ENCODE measurements at places on chromosomes 5 and 9.

- no peak for DNase-seq
Measured at GRCh38 chr9:17624571-17624970, 45.7 kb downstream of the SH3GL2 start.

GRCh38 chr5:14301186-14301585, 158.0 kb downstream of the TRIO start:
- DNase-seq, result no peak

- DNase-seq, result no peak
Measured at GRCh38 chr9:90444609-90445204, 197.9 kb downstream of the DIRAS2 start.

DNA sequence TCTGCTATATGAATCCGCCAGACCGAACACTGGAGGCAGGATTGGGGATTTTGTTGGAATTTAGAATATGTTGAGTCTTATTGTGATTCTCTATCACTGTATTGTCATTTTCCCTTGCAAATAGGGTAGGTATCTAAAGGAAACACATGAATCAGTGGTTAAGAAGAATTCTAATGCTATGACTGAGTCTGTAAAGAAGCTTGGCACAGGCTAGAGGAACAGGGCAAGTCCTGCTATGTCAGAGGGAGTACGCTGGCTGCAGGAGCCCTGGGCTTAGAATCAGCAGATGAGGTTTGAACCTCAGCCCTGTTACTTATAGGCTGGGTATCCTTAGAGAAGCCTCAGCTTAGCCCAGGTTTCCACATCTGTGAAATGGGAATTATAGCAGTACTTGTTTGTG, 198.1 kb downstream of the NR3C1 start:
- DNase-seq, result peak; percentile 82

GRCh38 chr9:134986957-134987356, 69.2 kb upstream of the FCN1 start:
- DNase-seq, result no peak

GRCh38 chr9:20463823-20464222, 158.5 kb downstream of the MLLT3 start:
- no peak for DNase-seq

DNA sequence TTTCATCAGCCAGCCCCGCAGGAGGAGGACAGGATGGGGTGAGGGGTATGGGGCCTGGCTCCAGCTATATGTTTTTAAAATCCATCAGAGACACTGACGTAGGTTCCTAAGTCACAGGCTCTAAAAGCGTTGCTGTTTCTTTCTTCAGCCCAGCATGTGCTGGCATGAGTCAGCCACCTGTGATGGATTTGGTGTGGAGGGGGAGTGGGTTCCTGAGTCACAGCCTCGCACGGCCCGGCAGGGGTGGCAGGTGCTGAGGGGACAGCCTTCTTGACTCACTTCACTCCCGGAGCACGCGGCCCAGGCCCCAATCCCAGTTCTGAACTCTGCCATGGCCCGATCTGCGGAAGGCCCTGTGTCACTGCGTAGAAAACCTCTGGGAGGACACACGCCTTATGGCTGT, 38.8 kb upstream of the RPL26L1 start:
- no peak for DNase-seq

GRCh38 chr9:8627976-8628679, 828.5 kb upstream of the DMAC1 start:
- peak; percentile 38 for DNase-seq

DNA sequence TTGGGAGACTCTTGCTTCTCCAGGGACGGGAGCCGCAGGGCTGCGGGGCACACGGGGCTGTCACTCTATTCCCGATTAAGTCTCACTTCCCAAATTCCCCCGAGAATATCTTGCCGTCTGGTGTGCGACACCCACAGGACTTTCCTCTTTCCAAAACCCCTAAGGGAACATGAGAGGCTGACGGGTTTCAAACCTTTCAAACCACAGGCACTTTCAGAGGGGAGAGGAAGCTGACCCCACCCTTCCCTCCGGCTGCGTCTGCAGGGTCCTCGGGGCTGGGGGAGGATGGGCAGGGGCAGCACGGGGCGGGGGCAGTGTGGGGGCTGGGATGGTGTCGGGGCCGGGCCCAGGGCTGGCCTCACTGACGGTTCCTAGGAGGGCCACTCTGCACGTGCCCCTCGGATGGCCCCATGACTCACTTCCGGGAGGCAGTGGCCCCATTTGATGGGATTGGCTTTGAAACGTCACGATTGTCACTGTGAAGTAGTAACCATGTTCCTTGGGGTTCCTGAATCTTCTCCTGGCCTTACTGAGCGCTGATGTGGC, 38.2 kb downstream of the SLC9A3 start:
- no peak for DNase-seq

- DNase-seq, result no peak
Measured at GRCh38 chr9:5466005-5466404, 15.7 kb downstream of the CD274 start.

DNA sequence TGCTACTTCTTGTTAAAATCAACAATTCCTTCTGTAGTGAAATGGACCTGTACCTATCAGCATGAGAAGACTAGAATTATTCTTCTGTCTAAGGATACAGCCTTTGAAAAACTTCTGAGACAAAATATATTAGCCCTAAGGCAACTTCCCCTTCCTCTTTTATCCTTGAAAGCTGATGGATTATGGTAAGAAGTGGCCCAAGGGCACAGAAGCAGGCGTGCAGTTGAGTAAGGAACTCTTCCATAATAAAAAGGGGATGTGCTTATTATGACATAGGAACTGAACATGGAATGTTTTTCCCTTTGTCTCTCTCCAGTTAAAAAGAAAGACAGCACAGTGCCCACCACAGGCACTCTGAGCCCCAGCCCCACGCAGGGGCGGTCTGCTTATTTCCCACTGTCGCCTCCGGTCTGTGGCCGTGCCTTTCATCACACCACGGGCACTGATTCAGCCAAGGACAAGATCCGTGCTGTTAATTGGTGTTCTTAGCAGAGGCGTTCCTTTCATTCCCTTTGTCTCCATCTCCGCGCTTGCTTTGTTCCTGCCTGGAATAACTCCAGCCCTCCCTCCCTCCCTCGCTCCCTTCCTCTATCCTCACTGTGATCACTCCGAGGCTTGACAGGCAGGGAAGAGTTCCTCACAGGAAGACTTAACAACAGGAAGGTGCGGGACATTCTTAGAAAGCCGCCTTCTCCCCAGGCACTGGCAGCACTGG, 135.9 kb upstream of the OTULINL start:
- no peak for DNase-seq

DNA sequence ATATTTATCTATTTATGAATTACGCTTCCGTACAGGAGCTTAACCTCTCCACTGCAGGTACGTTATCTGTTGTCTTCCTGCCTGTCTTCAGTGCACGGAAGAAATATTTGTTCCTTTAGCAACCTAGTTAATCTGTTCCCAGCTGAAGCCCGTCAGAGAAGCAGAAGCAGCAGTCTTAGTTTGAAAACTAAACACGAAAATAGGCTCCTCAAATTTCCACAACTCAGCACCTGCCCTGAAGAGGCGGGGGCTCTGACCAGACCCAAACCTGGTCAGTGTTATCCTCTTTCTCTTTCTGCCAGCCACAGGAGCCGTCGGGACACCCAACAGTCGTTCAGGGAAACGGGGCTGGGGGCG, 462 bp downstream of the NUDCD2 start:
- no peak for DNase-seq

GRCh38 chr9:102124465-102124864, 386.0 kb upstream of the GRIN3A start:
- DNase-seq, result no peak

- DNase-seq, result no peak
Measured at GRCh38 chr9:111897601-111898137, 1.1 kb downstream of the UGCG start.

GRCh38 chr9:133691191-133691590, 47.0 kb downstream of the SARDH start:
- no peak for DNase-seq

GRCh38 chr9:133634081-133634691, 2.0 kb upstream of the DBH start:
- no peak for DNase-seq

DNA sequence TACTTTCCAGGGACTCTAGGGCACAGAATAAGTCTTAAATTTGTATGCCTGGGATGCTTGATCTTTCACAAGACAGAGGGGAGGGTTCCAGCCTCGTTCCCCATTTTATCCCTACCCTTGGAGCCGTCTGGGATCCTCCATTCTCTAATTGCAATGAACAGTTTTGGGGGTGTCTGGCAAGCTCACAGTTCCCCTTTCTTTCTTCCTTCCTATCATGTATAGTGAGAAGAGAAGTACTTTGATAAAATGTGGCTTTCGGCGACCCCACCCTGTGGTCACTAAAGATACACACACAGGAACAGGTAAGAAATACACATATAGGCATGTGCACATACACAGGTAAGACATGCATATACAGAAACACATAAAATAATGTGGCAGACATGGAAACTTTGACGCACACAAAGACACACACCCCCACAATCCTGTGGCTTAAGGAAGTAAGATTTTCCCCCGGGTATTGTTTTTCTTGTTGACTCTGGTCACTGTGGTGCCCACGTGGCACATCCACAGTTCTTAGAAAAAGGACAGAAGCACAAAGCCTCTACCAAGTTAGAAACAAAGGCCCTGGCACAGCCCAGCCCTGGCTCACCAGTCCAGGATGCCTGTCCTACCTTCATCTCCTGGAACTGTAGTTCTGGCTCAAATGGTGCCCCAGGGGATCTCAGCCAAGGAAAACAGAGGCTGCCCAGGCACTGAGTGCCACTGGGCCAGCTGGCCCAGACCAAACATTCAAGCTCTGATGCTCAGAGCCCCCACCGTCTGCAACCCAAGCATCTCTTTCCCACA, 6.3 kb upstream of the SMU1 start:
- no peak for DNase-seq

- no peak for DNase-seq
Measured at GRCh38 chr5:158861366-158861765, 238.3 kb downstream of the EBF1 start.

- no peak for DNase-seq
Measured at GRCh38 chr5:177966009-177966838, 29.8 kb downstream of the PROP1 start.

DNA sequence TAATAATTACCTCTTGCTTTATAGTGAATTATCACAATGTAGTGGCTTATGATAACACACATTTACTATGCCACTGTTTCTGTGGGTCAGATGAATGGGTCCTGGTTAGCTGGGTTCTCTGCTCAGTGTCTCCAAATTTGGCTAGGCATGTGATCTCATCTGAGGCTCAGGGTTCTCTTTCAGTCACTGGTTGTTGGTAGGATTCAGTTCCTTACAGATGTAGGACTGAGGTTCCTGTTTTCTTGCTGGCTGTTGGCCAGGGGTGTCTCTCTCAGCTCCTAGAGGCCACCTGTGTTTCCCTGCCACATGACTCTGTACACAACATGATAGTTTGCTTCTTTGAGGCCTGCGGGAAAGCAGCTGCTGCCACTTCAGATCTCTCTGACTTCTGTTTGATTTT, 7.1 kb downstream of the NFX1 start:
- DNase-seq, result no peak

DNA sequence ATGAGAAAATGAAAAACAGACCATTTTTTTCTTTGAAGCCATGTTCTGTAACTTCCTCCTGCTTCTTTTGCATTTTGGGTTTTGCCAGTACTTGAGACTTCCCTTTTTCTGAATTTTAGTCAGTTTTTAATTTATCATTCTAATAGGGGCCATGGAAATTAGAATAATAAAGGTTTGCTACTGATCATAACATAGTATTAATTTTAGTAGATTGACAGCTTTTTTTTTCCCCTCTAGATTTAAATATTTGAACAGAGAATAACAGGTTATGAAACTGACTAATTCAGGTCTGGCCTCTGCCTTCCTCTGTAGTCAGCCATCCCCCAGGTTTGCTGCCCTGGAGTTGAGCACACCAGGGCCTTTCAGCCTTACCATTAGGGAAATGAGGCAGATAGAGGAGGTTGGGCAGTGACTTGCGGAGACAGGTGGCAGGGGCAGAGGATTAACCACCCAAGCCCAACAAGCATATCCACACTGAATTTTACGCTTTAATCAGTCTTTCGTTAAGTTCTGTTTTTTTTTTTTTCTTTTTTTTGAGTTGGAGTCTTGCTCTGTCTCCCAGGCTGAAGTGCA, 80.1 kb upstream of the TNFAIP8 start:
- no peak for DNase-seq

DNA sequence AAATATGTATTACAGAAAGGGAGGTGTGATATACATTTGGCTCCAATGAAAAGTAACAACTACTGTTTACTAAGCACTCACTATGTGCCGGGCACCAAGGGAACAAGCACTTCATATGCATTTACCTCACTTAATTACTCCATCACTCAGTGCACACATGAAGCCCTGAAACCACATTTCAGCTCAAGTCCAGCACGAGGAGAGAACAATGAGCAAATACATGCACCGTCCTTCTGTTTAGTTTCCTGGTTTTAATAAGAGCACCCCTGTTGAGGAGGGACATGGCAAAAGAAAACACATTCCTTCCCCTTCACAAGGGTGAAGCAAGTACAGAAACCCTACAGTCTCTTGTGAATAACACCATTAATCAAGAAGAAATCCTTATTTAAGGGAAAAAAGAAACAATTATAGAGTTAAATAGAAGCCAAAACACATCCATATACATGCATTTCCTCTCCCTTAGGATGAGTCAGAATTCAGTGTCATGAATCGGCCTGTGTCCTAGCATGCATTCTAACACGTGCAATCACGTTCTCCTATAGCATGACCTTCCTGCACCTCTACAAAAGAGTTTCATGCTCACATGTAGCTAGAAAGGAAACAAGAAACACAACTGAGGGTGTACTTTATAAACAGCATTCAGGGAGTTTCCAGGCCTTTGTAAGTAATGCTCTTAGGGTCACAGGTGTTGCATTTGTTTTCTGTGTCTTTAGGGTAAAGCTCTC, 411.6 kb downstream of the BNC2 start:
- DNase-seq, result peak; percentile 46

Measured in keratinocyte (primary cell).